ENCODE measurements at places on chromosomes 4 and X.

DNA sequence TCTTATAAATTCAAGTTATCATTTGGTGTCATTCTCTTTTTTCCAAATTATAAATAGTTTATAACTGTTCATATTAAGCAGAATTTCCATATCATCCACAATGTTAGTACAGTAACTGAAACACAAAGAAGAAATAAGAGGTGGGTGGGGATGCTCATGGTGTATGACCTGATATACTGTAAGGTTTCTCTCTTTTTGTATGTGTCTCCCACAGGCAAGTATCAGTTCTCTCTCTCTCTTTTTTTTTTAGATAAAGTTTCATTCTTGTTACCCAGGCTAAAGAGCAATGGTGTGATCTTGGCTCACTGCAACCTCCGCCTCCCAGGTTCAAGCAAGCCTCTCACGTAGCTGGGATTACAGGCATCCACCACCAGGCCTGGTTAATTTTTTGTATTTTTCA is 43.7 kb upstream of the UGT2A3 start:
- DNase-seq = no peak

DNA sequence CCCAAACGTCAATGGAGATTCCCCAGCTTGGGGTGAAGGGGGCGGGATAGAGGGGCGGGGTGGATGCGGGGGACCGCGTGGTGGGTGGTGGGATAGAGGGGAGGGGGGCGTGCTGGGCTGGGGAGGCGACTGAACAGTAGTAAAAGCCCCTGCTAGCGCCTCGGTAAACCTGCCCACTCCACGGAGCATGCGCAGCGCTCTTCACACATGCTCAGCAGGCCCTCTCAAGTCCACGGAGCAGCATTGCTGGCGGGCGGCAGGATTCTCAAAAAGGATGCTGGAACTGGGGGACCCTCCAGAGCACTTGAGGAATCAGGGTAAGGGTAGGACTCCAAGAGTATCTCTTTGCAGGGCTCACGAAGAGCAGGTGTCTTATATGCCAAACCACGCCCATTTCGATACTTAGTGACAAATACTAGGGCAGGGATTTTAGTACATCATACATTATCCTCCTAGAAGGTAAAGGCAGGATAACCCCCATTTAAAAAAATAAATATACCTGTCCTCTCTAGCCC is 378 bp upstream of the RPS6KA6 start:
- DNase-seq = no peak

- no peak for DNase-seq
Observed at GRCh38 chr4:122889726-122890125, 32.7 kb downstream of the NUDT6 start.

DNA sequence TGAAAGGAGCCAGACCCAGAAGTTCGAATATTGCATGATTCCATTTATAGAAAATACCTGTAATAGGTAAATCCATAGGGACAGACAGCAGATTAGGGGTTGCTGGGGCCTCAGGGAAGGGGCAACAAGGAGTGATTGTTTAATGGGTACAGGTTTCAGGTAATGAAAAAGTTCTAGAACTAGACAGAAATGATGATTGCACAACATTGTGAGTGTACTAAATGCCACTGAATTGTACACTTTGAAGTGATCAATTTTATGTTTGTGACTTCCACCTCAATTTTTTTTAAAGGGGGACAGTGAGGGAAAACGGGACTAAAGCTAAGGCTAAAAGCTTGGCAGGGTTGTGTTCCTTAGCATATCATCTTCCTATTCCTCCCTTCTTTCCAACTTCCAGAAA is 23.5 kb downstream of the ZBTB33 start:
- no peak for DNase-seq

- DNase-seq = no peak
Observed at GRCh38 chrX:37776987-37777325, 2.9 kb upstream of the CYBB start.

GRCh38 chr4:137124278-137124932 is 407.9 kb downstream of the PCDH18 start:
- no peak for DNase-seq

DNA sequence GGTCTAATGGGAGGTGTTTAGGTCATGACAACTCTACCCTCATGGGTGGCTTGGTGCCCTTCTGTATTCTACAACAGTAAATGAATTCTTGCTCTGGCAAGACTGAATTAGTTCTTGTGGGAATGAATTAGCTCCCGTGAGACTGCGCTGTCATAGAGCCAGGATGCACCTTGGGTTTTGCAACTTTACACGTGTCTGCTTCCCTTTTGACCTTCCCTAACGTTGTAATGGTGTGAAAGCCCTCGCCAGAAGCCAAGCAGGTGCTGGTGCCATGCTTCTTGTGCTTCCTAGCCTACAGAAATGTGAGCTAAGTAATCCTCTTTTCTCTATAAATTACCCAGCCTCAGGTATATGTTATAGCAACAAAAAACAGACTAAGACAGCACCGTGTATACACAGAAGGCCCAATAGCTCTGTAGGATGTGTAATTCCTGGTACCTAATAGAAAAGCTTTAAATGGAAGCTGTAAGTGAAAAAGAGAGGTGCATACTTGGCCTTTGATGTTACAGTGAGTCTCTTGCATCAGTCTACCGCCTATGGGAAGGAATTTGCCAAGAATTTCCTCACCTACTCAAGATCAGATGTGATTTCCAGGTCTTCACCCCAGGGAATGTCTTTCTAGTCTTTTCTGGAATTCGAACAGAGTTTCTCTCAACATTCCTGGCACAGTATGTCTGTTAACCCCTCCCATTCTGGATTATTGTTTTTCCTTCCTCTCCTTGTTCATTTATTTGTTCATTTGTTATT is 3.2 kb upstream of the ENPEP start:
- no peak for DNase-seq

GRCh38 chr4:153257151-153257620 is 52.9 kb downstream of the TRIM2 start:
- no peak for DNase-seq

- DNase-seq = no peak
Observed at GRCh38 chrX:373641-374471, 12.9 kb downstream of the PPP2R3B start.

- DNase-seq = no peak
Observed at GRCh38 chr4:99868126-99868596, 26.1 kb downstream of the LAMTOR3 start.

- DNase-seq = no peak
Observed at GRCh38 chr4:106246441-106246840, 69.6 kb downstream of the TBCK start.

DNA sequence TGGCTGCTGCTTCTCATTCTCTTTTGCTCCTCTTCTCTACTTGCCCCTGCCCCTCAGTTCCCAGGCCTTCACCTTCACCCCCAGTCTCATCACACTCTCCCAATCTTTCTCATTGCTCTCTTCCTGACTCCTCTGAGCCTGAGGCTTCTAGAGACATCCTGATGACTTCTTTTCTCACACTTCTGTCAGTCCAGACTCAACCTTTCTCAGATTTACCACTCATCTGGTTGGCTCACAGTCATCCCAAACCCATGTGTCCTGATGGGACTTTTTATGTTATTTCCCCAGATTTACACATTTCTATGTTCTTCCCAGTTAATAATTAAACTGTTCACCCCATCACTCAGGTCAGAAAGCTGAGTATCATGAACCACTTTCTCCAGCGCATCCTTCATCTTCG is 68.0 kb downstream of the TMA16 start:
- no peak for DNase-seq

DNA sequence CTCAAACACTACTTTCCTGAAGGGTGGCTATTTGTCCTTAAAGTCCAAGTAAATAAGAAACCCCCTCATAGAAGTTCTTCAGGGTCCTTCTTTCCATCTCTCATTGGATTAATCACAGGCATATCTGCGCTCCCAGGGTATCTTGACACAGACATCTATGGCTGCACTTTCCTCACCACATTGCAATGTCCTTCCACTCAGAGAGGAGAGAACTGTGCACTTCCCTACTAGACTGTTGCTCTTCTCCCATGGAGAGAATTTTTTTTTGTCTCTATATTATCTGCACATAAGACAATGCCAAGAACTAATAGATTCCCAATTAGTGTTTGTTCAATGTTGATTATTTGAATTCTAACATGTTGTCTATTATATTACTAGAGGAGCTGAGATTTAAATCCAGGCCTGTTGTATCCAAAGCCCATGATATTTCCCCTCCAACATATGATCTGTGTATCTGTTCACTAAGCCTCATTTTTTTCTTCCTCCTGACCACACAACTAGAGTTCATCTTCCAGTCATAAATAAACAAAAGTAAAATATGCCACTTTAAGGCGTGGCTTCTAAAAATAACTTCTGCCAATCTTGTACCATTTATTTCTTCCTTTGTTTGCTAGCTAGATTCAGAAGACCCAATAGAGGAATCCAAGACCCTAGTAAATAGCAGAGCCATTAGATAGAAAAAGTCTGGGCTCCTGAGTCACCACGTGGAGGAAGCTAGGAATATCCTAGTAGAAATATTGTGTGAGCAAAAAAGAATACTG is 61.5 kb upstream of the FAM241A start:
- no peak for DNase-seq

- no peak for DNase-seq
Observed at GRCh38 chr4:168475745-168476144, 4.5 kb downstream of the DDX60L start.

- no peak for DNase-seq
Observed at GRCh38 chrX:52933976-52934703, 24.2 kb downstream of the FAM156A start.

- no peak for DNase-seq
Observed at GRCh38 chr4:25437926-25438325, 60.9 kb downstream of the ANAPC4 start.

GRCh38 chr4:84379917-84380641 is 119.0 kb downstream of the NKX6-1 start:
- DNase-seq = no peak

GRCh38 chr4:187504974-187505797 is 490.4 kb upstream of the ZFP42 start:
- DNase-seq = no peak

GRCh38 chr4:53088152-53088551 is 226.0 kb downstream of the RASL11B start:
- DNase-seq = no peak

GRCh38 chr4:53764761-53765490 is 173.6 kb upstream of the LNX1 start:
- DNase-seq = no peak

GRCh38 chr4:187378441-187378840 is 617.1 kb upstream of the ZFP42 start:
- no peak for DNase-seq

- no peak for DNase-seq
Observed at GRCh38 chr4:141348125-141348524, 127.4 kb downstream of the ZNF330 start.

GRCh38 chr4:70705183-70706043 is 16.4 kb upstream of the RUFY3 start:
- DNase-seq = peak; percentile 42

DNA sequence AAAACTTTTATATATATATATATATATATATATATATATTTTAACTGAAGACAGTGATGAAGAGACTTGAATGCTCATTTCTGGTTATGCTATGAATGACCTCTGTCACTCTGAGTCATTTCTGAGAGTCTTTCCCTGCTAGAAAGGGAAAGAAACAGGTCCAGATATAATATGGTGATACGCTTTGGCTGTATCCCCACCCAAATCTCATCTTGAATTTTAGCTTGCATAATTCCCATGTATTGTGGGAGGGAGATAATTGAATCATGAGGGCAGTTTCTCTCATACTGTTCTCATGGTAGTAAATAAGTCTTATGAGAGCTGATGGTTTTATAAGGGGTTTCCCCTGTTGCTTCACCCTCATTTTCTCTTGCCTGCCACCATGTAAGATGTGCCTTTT is 254.1 kb upstream of the IGFBP7 start:
- no peak for DNase-seq

GRCh38 chr4:6288871-6289270 is 19.2 kb downstream of the WFS1 start:
- DNase-seq = no peak

GRCh38 chr4:16642897-16643296 is 255.5 kb downstream of the LDB2 start:
- DNase-seq = no peak

GRCh38 chrX:63400340-63400739 is 49.2 kb upstream of the SPIN4 start:
- DNase-seq = no peak

- no peak for DNase-seq
Observed at GRCh38 chr4:172995161-172995560, 173.4 kb upstream of the GALNT7 start.

- no peak for DNase-seq
Observed at GRCh38 chr4:47031011-47031678, at the start of gene GABRB1. GABRB1 (plus strand) TSS chr4:47031567.

DNA sequence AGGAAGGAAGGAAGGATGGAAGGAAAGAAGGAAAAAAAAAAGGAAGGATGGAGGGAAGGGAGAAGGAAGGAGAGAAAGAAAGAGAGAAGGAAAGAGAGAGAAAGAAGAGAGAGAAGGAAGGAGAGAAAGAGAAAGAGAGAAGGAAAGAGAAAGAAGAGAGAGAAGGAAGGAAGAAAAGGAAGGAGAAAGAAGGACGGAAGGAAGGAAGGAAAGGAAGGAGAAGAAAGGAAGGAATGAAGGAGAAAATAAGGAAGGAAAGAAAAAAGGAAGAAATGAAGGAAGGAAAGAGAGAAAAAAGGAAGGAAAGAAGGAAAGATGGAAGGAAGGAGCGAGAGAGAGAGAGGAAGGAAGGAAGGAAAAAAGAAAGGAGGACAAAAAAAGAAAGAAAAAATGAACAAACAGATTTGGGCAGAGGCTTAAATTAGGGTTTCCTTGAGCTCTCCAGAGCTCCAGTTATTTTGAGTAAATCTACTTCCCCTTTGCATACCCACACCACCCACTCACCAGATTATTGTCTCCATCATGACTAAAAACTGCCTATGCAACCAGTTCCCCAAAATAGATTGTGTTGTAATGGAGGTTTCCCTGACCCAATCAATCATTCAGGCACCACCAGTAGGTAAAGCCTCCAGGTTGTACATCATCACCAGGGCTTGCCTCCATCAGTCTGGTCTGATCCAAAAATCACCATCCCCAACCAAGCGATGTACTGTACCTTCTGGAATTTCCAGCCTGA is 1722.9 kb upstream of the PCDH10 start:
- no peak for DNase-seq

GRCh38 chr4:181949704-181950312 is 293.4 kb upstream of the TENM3 start:
- DNase-seq = no peak

DNA sequence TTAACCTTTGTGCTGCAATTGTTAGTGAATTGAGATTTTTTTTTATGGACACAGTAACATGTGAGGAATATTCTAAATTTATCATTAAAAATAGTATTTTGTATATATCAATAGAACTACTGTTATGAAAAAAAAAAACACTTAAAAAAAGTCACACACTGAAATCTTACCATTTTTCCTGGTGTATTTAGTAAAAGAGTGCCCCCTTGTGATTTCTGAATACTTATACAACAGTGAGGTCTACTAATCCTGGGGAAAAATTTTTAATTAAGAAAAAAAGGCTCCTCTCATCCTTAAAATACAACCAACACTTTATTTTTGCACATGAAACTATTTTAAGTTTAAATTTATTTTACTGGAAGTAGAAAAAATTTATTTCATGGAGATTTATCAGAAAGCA is 56.4 kb upstream of the SPOCK3 start:
- DNase-seq = no peak

DNA sequence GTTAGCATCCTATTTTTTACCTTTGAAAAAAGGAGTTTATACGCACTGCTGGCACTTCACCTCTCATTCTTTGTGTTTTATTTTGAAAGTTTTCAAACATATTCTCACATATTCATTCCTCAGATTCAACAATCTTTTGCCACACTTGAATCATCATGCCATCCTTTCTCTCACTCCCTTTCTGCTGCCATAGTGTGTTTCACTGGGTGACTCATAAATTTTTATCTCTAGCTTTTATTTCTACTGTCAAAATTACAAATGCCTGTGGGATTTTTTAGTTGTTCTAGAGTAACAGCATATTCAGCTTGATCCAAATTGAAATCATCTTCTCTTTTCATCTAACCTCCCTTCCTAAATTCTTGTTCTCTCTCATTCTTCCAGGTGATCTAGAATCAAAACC is 28.0 kb downstream of the MFSD8 start:
- DNase-seq = no peak
